CD8-positive, alpha-beta memory T cell (primary cell): ENCODE measurements at places on chromosomes 1 and 21. TPM values are rescaled to one million over a fixed set of nuclear protein-coding genes. Genes with fewer than 3 reads are reported as not detected.

DNA sequence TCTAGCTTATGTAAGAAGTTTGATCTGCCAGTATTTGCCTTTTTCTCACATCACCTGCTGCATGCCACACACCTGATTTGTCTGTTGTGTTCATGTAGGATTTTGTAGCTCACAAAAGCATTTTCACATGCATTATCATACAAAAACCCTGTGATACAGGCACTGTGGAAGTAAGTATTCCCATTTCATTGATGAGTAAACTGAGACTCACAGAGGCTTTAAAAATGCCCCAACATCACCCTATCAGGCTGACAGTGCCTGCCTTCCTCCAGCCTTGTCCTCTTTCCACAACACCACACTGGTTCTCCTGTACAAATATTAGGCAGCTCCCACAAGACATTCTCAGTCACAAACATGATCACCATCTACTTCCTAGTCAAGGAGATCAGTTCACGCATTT is 85.9 kb upstream of the UBE2U start:
- no peak overlapping the region for H3K4me3 ChIP-seq
- no peaks in the 10 kb centered on the region for H3K4me1 ChIP-seq
- no peak for DNase-seq

Gene TAF13
- total RNA-seq: 40.9 TPM

DNA sequence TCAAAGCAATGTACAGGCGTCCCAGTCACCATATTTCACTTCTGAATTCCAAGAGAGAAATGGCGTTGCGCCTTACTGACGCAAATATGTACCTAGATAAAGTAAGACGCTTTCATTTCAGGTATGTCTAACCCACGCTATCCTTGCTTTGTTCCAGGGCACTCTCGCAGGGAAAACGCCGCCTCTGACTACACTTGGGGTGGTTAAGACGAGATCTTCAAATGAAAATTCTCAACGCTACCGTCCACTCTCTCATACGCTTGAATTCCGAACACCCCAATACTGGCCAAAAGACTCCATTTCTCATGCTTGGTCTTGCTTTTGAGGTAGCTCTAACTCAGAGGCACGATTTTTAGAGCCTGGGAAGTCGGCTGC is 736 bp upstream of the ZMPSTE24 start:
- peaks cover 21% of the 10 kb centered on the region for H3K36me3 ChIP-seq
- H3K27ac ChIP-seq: peak overlapping the region; percentile 99
- H3K4me1 ChIP-seq: peaks cover 25% of the 10 kb centered on the region
- no peak for DNase-seq

Gene CACNA1S
- total RNA-seq: not detected

GRCh38 chr1:7407980-7408770 is 362.9 kb upstream of the VAMP3 start:
- no peak for DNase-seq
- H3K4me3 ChIP-seq: no peak overlapping the region
- no peaks in the 10 kb centered on the region for H3K36me3 ChIP-seq
- H3K4me1 ChIP-seq: no peaks in the 10 kb centered on the region
- H3K27ac ChIP-seq: no peak overlapping the region

DNA sequence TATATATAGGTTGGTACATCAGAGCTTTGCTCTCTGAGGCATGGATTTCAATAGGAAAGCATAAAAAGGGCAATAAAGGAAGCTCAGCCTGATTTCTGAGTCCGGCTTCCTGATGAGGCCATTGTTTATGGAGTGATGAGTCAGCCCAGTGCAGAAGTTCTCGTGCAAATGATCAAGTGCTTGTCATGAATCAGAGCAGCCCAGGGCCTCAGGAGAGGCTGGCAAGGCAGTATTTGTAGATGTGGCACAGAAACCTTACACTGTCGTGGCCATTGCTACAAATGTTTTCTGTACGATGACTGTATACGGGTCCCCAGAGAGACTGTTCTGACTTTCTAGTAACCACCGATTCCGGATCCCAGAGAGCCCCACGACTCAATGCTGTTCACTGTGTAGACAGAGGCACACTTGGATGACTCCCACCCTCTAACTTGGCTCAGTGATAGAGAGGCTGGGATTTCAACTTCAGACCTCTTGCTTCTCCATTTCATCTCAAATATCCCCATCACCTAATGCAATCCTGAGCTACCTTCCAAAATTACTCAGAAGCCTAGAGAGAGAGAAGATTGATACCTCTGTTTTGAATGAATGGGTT is 26.8 kb downstream of the UMODL1 start:
- H3K27me3 ChIP-seq: no peaks in the 10 kb centered on the region
- H3K36me3 ChIP-seq: no peaks in the 10 kb centered on the region
- DNase-seq: no peak
- no peak overlapping the region for H3K4me3 ChIP-seq

GRCh38 chr1:183933528-183934179 is 103.9 kb downstream of the COLGALT2 start:
- no peaks in the 10 kb centered on the region for H3K36me3 ChIP-seq
- no peak overlapping the region for H3K27ac ChIP-seq
- no peak for DNase-seq
- H3K4me3 ChIP-seq: no peak overlapping the region
- no peaks in the 10 kb centered on the region for H3K27me3 ChIP-seq
- H3K4me1 ChIP-seq: no peaks in the 10 kb centered on the region

Gene ARTN
- total RNA-seq: 0.49 TPM

DNA sequence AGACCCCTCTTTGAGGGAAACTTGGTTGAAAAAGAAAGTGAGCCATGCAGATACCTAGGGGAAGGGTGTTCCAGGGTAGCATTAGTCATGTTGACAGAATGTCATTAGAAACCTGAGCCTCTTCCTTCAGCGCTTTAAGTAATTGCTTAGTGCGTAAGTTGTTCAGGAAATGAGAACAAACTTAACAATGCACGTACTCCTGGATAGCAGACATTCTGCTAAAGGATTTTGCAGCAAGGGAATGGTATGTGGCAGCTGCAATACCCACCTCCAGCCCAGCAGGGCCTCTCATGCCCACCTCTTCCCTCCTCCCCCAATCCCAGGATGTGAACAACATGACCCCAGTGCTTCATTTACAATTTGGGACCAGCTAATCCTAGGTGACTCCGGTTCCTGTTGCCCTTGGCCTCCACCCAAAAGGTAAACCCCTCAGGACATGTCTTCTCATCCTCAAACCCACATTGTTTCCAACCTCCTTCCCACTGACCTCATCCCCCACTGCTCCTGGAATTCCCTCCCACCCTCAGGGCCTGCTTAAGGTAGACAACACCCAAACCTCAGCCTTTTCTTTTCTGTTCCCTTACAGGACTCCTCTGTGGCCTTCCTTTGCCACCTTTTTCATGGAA is 98.0 kb upstream of the BCAR3 start:
- no peak overlapping the region for H3K4me3 ChIP-seq
- H3K4me1 ChIP-seq: no peaks in the 10 kb centered on the region
- no peaks in the 10 kb centered on the region for H3K27me3 ChIP-seq

- DNase-seq: no peak
- H3K36me3 ChIP-seq: peaks cover 26% of the 10 kb centered on the region
- no peak overlapping the region for H3K27ac ChIP-seq
- no peaks in the 10 kb centered on the region for H3K27me3 ChIP-seq
- H3K4me3 ChIP-seq: no peak overlapping the region
These were observed 18.5 kb upstream of the SLC25A34 start for GRCh38 chr1:15717418-15718125.

DNA sequence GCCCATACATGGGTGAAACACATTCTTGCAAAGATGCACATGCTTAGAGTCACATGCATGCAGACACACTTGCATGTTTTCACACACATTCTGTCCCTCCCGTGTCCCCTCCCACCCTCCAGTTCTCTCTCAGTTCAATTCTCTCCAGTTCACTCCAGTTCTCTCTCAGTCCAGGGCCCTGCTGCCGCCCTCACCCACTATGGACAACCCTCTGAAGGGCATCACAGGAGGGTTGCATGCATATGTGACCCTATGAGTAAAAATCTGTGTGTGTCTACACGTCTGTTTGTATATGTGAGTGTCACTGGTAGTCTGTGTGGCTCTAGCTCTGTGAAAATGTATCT is 21.8 kb upstream of the ADGRB2 start:
- H3K4me3 ChIP-seq: no peak overlapping the region
- no peaks in the 10 kb centered on the region for H3K36me3 ChIP-seq
- H3K4me1 ChIP-seq: peaks cover 6% of the 10 kb centered on the region
- DNase-seq: no peak
- no peak overlapping the region for H3K27ac ChIP-seq

DNA sequence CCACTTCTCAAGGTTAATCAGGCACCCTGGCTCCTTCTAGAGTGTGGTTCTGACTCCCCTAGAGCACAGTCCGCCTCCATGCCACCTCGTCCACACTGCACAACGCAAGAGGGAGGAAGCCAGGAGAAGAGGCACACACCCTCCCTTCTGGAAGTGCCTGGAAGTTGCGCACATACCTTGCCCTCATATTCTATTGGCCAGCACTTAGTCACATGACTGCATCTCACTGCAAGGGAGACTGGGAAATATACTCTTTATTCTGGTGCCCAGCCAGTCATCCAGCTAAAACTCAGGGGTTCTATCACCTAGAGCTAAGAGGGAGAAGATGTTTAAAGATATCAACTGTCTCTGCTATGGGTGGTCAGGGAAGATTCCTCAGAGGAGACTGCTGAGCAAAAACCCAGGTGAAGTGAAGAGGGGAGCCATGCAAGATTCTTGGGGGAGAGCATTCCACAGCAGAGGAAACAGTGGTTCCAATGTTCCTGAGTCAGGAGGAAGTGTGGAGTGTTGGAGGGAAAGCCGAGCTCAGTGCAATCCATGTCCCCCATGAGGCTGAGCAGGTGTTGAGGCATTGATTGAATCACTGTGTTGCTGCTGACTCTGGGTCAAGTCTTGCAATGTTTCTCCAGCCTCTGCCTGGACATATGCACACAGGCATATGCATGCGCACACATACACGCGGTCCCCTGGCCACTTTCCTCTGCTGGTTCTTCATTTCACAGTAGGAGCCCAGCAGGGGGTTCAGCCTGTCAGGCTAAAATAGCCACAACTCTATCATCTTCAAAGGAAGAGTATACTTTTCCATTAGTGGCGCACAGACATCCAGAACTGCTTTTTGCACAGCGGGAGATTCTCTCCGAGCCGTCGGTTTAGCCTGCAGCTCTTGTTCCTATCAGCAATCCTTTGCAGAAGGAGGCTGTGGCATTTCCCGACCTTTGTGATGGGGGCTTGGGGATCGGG is 22.3 kb upstream of the KLHDC7A start:
- no peaks in the 10 kb centered on the region for H3K36me3 ChIP-seq
- H3K27ac ChIP-seq: no peak overlapping the region
- no peaks in the 10 kb centered on the region for H3K4me1 ChIP-seq
- no peak overlapping the region for H3K4me3 ChIP-seq
- DNase-seq: no peak

GRCh38 chr1:31584869-31585735 is 8.8 kb downstream of the TINAGL1 start:
- no peaks in the 10 kb centered on the region for H3K4me1 ChIP-seq
- DNase-seq: no peak
- H3K27me3 ChIP-seq: no peaks in the 10 kb centered on the region
- no peaks in the 10 kb centered on the region for H3K36me3 ChIP-seq

DNA sequence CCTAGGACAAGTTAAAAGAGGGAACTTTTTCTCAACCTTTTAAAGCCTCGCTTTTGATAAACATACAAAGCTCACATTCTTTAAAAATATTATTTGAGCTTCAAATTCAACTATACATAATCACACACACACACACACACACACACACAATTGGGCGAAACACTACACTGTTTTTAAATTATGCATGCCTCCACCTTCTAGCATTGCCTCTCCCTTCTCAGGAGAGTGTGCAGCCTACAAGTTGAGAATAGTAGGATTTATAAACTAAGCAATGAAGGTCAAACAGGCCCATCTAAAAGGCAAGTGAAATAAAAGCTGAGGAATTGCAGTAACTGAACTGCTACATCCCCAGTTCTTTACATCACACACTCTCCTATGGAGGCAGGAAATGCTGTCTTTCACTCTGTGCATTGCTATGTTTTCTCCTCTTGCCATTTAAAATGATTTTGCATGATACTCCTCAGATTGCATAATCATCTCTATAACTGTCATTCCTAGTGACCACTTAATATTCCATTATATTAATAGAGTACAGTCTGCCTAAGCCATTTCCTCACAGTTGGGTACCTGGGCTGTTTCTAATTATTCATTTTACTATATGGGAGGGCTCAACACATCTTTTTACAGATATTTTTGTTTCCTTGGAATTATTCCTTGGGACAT is 92.5 kb upstream of the KCNE2 start:
- no peak for DNase-seq
- H3K27me3 ChIP-seq: peaks cover 7% of the 10 kb centered on the region
- no peaks in the 10 kb centered on the region for H3K36me3 ChIP-seq
- H3K4me3 ChIP-seq: no peak overlapping the region

- H3K27me3 ChIP-seq: no peaks in the 10 kb centered on the region
- H3K27ac ChIP-seq: no peak overlapping the region
- no peaks in the 10 kb centered on the region for H3K36me3 ChIP-seq
These were observed 185.1 kb downstream of the TM2D1 start for GRCh38 chr1:61539720-61540462.

Gene LINGO4
- 0.09 TPM for total RNA-seq

GRCh38 chr21:34722684-34723300 is 54.0 kb downstream of the CLIC6 start:
- no peak overlapping the region for H3K27ac ChIP-seq
- H3K4me1 ChIP-seq: no peaks in the 10 kb centered on the region

Gene LMOD1
- not detected for total RNA-seq

- no peaks in the 10 kb centered on the region for H3K4me1 ChIP-seq
- no peaks in the 10 kb centered on the region for H3K27me3 ChIP-seq
- H3K36me3 ChIP-seq: no peaks in the 10 kb centered on the region
- no peak overlapping the region for H3K4me3 ChIP-seq
- no peak for DNase-seq
These were observed 133.0 kb downstream of the LRRC7 start for GRCh38 chr1:69700770-69701169.

DNA sequence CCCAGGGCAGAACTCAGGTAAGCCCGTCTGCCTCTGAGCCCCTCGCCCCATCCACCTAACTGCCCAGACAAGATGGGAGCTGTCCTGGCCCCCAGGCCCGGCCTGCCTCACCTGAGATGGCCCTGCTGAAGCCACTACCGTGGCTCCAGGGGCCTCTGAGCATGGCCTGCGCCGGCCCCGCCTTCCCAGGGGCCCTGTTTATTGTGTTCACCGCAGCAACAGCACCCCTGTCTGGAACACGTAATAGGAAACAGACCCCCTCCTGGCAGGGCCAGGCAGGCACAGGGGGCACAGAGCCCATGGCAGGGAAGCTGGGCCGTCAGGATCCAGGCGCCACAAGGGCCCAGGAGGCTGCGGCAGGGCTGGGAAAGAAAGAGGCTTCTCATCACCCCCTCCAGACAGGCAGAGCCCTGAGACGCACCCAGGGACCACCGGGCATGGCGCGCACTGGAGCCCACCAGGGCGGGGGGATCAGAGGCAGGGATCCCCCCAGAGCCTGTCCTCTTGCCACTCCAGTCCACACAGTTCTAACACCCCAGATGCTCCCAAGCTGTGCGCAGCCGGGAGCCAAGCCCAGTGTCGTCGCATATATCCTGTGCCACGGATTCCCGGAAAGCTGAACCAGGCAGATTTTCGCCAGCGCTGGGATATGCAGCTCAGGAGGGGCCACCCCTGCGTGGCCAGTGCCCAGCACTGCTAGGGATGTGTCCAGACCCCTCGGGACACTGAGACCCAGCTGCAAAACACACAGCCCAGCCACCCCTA is 62.6 kb downstream of the ARHGEF16 start:
- no peak for DNase-seq
- H3K36me3 ChIP-seq: no peaks in the 10 kb centered on the region

Gene NID1
- total RNA-seq: 0.09 TPM

Gene AGMAT
- total RNA-seq: 18.5 TPM
